ENCODE measurements at places on chromosomes 5 and 9.

- no peak overlapping the region for H3K27ac ChIP-seq
- H3K4me3 ChIP-seq = no peak overlapping the region
- H3K27me3 ChIP-seq = no peaks in the 10 kb centered on the region
- H3K4me1 ChIP-seq = no peaks in the 10 kb centered on the region
- H3K36me3 ChIP-seq = peaks cover 9% of the 10 kb centered on the region
These were observed 106.4 kb downstream of the ZSWIM6 start for GRCh38 chr5:61438298-61438970.

DNA sequence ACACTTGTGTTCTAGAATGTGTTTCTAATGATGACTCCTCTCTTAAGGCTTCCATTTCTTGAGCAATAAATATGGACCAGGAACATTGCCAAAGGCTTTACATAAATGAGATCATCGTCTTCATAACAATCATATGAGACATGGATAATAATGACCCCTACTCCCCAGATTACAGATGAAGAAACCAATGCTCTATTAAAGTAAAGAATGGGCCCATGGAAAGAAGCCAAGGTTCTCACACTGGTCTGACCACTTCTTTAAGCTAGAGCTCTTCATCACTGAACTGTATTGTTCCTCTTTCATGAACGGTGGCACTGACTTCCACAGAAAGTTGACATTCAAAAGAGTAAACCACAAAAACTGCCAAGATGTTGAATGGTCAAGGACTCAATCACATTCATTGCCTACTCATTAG lies 65.3 kb downstream of the MARCHF3 start:
- no peaks in the 10 kb centered on the region for H3K36me3 ChIP-seq
- H3K4me1 ChIP-seq = peaks cover 3% of the 10 kb centered on the region
- H3K27ac ChIP-seq = no peak overlapping the region
- no peak for DNase-seq

DNA sequence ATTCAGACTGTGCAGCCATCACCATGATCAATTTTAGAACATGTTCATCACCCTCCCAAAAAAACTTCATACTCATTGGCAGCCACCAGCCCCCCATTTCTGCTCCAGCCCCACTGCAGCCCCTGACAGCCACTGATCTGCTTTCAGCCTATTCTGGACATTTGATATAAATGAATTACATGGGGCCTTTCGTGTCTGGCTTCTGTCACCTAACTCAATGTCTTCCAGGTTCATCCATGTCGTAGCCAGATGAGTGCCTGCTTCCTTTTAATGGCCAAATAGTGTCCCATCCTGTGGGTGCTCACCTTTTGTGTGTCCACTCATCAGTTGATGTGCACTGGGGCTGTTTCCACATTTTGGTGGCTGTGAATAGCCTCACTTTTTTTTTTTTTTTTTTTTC lies 63.5 kb downstream of the HMCN2 start:
- H3K36me3 ChIP-seq = no peaks in the 10 kb centered on the region
- peaks cover 19% of the 10 kb centered on the region for H3K27me3 ChIP-seq
- no peak overlapping the region for H3K27ac ChIP-seq
- H3K4me1 ChIP-seq = no peaks in the 10 kb centered on the region

DNA sequence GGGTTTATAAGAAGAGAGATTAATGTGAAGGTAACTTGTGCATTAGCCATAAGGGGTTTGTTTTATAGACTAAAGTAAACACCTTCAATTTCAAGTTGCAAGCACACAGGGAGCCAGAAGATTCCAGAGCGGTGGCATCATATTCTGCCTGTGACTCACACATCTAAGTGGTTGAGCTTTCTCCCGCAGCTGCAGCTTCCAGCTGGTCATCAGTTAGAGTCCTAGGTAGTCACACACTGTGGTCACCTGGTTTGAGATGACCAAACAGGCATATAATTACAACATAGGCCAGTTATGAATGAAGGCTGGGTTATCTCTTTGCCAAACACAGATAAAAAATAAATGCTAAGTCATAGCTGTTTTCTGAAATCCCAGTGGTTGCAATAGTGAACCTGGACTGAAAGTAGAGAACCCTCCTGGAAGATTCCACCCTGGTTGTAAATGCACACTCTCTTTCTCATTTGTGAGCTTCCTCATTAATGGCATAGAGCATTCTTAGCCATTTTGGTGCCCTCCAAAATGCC lies 171.3 kb downstream of the GDNF start:
- H3K4me1 ChIP-seq = peaks cover 15% of the 10 kb centered on the region
- H3K4me3 ChIP-seq = no peak overlapping the region
- H3K36me3 ChIP-seq = no peaks in the 10 kb centered on the region
- no peak overlapping the region for H3K27ac ChIP-seq
- DNase-seq = no peak
- no peaks in the 10 kb centered on the region for H3K27me3 ChIP-seq

DNA sequence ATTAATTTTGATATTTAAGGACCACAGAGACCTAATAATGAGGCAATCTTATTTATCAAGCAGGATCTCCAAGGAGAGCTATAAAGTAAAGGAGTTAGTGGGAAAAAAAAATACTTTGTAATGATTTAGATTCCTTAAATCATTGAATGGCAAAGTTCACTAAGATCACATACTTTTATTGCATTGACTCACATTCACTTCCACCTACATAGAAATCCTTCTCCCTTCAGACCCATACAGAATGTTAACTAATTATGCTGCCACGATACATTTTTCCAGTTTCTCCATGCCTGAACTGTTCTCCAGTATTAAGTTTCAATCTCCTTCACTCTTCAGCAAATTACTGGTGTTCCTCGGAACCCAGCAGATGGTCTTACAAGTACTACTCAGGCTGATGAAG lies 388.7 kb downstream of the EFNA5 start:
- DNase-seq = no peak
- H3K4me3 ChIP-seq = no peak overlapping the region
- no peaks in the 10 kb centered on the region for H3K36me3 ChIP-seq

- DNase-seq = no peak
- H3K36me3 ChIP-seq = no peaks in the 10 kb centered on the region
- no peak overlapping the region for H3K27ac ChIP-seq
- H3K4me3 ChIP-seq = peak overlapping the region; percentile 38
- H3K4me1 ChIP-seq = peaks cover 12% of the 10 kb centered on the region
- H3K27me3 ChIP-seq = peaks cover 66% of the 10 kb centered on the region
These were observed 1.1 kb downstream of the PPIC start for GRCh38 chr5:123035360-123035917.

DNA sequence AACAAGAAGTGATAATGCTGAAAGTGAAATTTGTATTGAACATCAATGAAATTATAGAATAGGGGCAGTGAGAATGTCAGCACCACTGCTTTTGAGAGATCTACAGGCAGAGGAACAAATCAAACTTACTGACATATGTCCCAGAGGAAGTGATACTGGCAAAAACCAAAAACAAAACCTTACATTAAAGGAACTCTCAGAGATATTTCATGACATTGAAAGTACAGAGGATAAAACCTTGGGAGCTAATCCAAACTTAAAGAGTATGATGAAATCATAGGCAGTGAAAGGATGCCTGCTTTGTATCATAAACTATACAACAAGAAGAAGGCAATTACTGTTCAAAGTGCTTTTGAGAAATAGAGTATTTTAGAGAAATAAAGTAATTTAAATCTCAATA lies 90.4 kb upstream of the SV2C start:
- H3K4me3 ChIP-seq = no peak overlapping the region
- DNase-seq = no peak
- no peak overlapping the region for H3K27ac ChIP-seq
- no peaks in the 10 kb centered on the region for H3K36me3 ChIP-seq
- H3K4me1 ChIP-seq = no peaks in the 10 kb centered on the region
- no peaks in the 10 kb centered on the region for H3K27me3 ChIP-seq

- H3K27me3 ChIP-seq = peaks cover 83% of the 10 kb centered on the region
- H3K4me3 ChIP-seq = peak overlapping the region; percentile 80
- no peak for DNase-seq
- no peaks in the 10 kb centered on the region for H3K36me3 ChIP-seq
- peaks cover 8% of the 10 kb centered on the region for H3K4me1 ChIP-seq
- no peak overlapping the region for H3K27ac ChIP-seq
These were observed 10.5 kb upstream of the TRIM36 start for GRCh38 chr5:115180165-115180709.

GRCh38 chr9:85332487-85332886 lies 409.3 kb downstream of the AGTPBP1 start:
- H3K27me3 ChIP-seq = no peaks in the 10 kb centered on the region
- H3K36me3 ChIP-seq = no peaks in the 10 kb centered on the region
- H3K4me3 ChIP-seq = no peak overlapping the region

DNA sequence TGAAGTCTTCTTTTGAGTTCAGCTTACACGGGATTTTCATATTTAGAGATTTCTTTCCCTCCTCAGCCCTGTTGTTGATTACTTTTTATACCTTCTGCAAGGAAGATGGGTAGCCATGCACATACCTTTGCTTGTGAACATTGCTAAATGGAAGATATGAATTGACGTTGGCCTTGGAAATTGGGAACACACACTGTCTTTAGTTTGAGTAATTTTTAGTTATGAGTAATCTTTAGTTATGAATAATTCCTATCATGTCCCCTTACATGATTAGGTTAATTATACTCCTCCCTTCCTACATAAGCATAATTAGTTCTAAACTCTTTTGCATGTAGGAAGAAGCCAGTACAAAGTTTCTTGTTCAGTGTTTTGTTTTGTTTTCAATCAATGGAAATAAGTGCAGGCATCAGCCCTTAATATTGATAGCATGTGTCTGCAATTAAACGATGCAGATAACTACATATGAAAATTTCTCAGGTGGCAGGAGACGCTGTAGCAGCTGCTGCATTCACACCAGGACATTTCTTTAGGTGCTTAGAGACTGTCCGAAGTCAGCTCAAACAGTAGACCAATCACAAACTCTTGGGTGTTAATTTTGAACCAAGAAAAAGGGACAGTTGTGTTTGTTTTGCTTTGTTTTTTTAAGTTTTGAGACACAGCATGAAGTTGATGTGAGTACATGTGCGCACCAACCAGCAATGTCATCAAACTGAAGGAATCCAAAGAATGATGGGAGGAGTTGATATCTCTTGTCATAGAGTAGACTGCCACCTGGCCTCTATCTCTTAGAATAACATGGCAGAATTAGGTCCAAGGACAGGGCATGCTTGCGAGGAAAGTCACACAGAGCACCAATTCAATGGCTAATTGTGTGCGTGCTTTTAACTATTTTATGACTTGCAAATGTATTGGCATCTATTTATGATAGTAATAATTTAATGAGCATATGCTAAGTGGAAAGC lies 51.4 kb downstream of the SMARCA2 start:
- H3K4me1 ChIP-seq = peaks cover 2% of the 10 kb centered on the region
- H3K36me3 ChIP-seq = peaks cover 56% of the 10 kb centered on the region

- H3K27ac ChIP-seq = no peak overlapping the region
- DNase-seq = no peak
- H3K27me3 ChIP-seq = peaks cover 28% of the 10 kb centered on the region
- no peaks in the 10 kb centered on the region for H3K36me3 ChIP-seq
These were observed 14.3 kb downstream of the CDK20 start for GRCh38 chr9:87959916-87960581.

DNA sequence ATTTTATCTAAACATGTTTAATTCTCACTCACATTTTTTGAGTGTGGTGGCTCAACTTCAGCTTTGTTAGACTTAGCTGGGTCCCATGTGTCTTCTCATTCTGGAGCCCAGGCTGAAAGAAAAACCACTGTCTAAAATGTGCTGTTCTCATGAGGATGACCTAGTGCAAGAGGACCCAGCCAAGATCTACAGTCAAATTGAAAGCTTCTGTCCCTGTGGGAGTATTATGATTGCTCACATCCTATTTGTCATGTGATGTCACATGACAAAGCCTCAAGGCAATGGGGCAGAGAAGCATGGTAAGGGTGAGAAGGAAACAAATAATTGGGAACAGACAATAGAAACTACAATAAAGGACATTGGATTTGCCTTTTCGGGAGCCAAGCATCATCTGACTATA lies 113.4 kb upstream of the ASTN2 start:
- no peaks in the 10 kb centered on the region for H3K27me3 ChIP-seq
- DNase-seq = no peak
- H3K27ac ChIP-seq = no peak overlapping the region
- no peaks in the 10 kb centered on the region for H3K4me1 ChIP-seq
- H3K36me3 ChIP-seq = no peaks in the 10 kb centered on the region

DNA sequence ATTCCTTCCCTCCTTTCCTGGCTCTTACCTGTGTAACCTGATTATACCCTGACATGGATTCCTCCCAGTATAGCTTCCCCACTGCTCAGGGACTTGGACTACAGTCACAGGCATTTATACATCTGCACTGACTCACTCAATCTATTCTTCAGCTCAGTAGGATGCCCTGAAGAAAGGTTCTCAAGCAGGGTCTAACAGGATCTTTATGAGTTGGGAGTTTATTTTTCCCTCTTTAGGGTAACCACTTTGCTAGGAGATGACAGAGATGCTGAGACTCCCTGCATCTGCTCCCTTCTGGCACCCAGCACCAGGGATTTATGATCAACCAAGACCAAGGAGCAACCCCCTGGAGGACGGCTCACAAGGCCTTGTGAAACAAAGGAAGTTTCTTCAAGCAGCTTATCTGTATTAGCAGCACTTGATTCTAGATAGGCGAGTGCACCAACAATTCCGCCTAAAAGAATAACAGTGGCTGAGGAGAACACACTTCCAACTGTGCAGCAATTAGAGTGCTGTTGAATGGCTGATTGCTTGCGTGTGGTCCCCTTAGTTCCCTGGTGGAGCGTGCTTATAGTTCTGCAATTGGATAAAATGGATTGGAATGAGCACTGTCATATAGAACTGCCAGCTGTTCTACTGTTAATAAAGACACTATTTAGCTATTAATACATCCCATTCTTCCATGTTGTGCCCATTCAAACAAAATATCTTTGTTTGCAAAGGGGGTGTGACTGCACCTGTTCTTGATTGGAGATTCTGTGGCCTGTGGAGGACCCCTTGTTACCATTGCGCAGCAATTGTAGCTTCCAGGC lies 482.6 kb downstream of the ZNF608 start:
- H3K4me3 ChIP-seq = no peak overlapping the region
- H3K36me3 ChIP-seq = no peaks in the 10 kb centered on the region
- no peak for DNase-seq
- H3K27ac ChIP-seq = no peak overlapping the region
- H3K27me3 ChIP-seq = no peaks in the 10 kb centered on the region

- DNase-seq = no peak
- no peak overlapping the region for H3K4me3 ChIP-seq
- H3K4me1 ChIP-seq = no peaks in the 10 kb centered on the region
These were observed 143.7 kb upstream of the IRX1 start for GRCh38 chr5:3451961-3452360.

GRCh38 chr5:110414360-110414759 lies 312.1 kb downstream of the TMEM232 start:
- no peaks in the 10 kb centered on the region for H3K27me3 ChIP-seq
- H3K27ac ChIP-seq = no peak overlapping the region
- no peak overlapping the region for H3K4me3 ChIP-seq
- no peak for DNase-seq

DNA sequence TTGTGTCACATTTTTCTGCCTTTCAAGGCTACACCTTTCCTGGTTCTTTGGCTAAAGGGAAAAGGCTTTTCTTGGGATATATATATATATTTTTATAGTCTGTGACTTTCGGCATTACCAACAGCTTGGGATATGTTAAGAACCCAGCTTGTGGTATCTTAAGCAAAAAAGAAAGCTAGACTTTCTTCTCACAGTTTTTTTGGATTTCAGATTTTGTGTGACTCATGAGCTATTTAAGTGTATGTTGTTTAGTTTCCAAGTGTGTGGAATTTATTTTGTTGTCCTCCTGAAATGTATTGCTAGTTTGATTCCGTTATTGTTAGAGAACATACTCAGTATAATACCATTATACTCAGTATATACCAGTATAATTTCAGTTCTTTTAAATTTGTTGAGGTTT lies 64.8 kb downstream of the ERCC6L2 start:
- DNase-seq = no peak
- H3K27ac ChIP-seq = no peak overlapping the region
- H3K36me3 ChIP-seq = peaks cover 92% of the 10 kb centered on the region
- H3K27me3 ChIP-seq = no peaks in the 10 kb centered on the region
- H3K4me3 ChIP-seq = no peak overlapping the region
- H3K4me1 ChIP-seq = peaks cover 1% of the 10 kb centered on the region
